ENCODE measurements at places on chromosomes 3 and 15.

DNA sequence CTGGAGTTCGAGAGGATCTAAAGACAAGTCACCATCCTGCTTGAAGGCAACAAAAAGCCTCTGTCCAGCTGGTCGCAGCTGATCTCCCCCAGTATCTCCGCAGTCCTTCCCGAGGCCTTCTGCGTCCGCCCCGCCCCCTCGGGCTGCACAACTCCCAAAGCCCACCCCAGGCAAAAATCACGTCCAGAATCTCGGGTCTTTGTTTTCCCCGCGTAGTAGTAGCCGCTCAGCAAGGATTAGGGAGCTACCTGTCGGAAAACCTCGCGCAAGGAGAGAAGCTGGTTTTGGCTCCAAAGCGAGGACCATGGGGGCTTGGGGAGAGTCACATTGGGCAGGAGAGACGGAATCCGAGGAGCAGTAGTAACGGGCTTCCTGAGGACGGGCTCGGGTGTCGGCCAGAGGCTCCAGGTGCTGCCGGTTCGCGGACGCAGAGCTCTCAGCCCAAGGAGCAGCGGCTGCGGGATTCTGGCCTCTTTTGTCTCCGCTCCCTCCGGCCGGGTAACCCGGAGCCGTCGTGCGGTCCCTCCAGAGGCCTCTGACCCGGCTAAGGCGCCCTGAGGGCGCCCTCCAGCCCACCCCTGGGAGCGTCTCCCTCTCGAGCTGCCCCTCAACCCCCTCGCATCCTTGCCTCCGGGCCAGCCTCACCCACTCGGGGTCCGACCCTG lies 401 bp downstream of the ZSCAN29 start:
- peak; percentile 53 for DNase-seq

GRCh38 chr15:75725719-75726607 lies 13.3 kb upstream of the CSPG4 start:
- no peak for DNase-seq

- DNase-seq: peak; percentile 64
Observed at GRCh38 chr15:48250640-48251076, 44.6 kb downstream of the SLC12A1 start.

GRCh38 chr3:177419904-177420601 lies 222.8 kb upstream of the TBL1XR1 start:
- no peak for DNase-seq

DNA sequence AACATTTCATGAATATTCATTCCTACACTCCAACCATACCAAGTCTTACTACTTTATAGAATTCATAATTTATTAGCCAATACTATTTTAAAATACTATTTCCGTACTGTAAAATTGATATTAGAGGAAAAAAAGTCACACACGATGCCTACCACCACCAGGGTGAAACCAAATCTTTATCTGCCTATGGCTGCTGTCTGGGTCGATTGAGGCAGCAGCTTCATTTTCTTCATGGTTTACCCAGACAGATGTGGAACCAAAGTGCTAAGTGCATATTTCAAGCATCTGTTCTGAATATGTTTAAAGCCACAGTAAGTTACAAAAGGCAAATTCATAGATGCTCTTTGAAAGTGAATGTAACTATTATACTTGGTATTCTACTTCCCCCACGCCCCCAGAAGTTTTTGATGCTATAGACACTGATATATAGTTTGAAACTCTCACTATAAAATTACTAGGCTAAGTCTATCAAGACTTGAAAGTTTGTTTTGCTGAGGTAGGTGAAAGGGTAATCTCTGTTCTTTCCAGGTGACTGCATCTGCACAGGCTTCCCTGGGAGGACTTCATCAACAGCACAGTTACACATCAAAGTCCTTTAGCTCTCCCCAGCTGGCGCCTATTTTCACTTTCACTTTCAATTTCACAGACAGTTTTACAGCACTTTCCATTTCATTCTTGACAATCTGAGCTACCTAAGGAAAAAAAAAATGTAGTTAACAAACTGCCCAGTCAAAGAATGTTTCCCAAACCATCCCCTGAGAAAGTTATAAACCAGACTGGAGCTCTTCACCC lies 113.9 kb downstream of the POLQ start:
- peak; percentile 66 for DNase-seq

- DNase-seq: no peak
Observed at GRCh38 chr15:70244978-70245542, 147.3 kb upstream of the TLE3 start.

GRCh38 chr3:71936681-71937080 lies 151.7 kb upstream of the PROK2 start:
- DNase-seq: no peak

GRCh38 chr3:133831966-133832801 lies 26.6 kb downstream of the SRPRB start:
- no peak for DNase-seq

DNA sequence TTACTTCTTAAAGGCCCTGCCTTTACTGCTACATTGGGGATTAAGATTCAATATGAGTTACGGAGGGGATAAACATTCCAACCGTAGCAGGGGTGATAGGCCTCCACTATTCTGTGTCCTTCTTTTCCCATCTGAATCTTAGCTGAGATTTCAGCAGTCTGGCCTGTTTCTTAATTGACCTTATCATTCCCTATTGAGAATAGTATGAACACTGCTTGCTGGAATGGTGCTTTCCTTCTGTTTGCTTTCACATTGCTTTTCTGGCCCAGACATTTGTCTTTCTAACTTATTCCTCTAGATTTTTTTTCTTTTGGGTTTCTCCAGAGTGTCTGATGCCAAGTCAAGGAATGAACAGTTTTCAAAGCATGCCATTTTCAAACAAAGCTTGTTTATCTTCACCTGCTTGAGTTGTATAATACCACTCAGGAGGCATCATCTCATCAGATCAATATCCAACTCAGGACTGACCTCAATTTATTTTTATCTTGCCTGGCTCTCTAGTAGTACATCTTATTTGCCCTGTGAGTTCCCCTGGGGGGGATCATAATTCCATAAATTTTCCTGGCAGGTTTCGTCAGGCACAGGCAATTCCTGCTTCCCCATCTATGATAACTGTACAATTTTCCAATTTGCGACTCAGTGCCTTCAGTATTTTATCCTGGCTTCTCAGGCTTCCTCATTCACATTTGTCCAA lies 161.1 kb upstream of the STT3B start:
- no peak for DNase-seq

DNA sequence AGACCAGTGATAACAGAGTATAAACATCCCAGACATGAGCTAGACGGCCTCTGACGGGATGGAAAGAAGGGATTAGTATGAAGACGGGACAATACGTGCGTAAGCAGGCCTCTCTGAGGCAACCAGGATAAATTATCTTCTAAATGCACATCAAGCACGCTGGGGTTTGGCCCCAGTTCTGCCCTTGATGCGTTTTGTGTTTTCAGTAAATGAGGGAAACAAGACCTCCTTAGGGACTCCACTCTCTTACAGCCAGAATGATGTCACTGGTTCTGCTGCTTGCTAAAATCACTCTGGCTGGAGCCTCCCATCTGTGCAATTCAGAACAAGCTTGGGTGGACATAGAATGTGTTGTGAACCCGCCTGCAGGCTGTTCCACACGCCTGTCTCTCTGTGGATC lies 156.0 kb upstream of the MCTP2 start:
- DNase-seq: no peak

DNA sequence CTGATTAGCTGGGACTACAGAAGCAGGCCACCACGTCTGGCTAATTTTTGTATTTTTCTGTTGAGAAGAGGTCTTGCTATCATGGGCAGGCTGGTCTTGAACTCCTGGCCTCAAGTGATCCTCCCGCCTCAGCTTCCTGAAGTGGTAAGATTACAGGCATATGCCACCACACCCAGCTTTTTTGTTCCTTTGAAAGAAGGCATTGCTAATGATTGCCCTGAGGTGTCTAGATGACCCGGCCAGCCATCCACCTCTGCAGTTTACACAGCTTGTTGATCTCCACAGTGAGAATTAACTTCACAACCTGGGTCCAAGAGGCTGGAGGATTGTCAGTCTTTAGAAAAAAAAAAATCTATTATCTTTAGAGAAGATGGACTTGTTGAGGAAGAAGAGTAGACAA lies 58.7 kb downstream of the SMAD3 start:
- no peak for DNase-seq

Data from EH (cell line).